ENCODE measurements at places on chromosomes 1 and 21.

- DNase-seq = no peak
Observed at GRCh38 chr1:6961289-6961688, 176.0 kb downstream of the CAMTA1 start.

- DNase-seq = no peak
Observed at GRCh38 chr1:76079475-76080227, 5.1 kb downstream of the ST6GALNAC3 start.

GRCh38 chr1:23403038-23403336 is 21.6 kb downstream of the TCEA3 start:
- DNase-seq = no peak

- DNase-seq = no peak
Observed at GRCh38 chr1:183780757-183781156, 24.2 kb upstream of the RGL1 start.

GRCh38 chr21:21003701-21004100 is 5.5 kb downstream of the NCAM2 start:
- DNase-seq = peak; percentile 29

DNA sequence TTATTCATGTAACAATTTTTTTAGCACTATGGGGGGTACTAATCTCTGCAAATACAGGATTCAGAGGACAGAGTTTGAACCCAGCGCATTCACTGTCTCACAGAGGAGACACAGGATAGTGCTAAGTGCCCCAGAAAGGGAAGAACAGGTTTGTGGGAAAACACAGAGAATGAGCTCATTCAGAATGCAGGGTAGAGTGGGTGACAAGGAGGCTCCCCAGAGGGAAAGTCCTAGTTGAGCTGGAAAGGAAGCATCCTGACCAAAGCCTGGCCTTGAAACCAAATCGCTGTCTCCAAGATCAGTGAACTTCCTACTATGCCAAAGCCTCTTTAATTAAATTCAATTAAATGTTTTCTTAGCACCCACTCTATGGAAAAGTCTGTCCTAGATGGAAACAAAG is 19.0 kb upstream of the RGS2 start:
- no peak for DNase-seq
